ENCODE measurements at places on chromosomes 3 and 15.

GRCh38 chr3:59118928-59119327 lies 69.1 kb upstream of the CFAP20DC start:
- DNase-seq, result no peak

DNA sequence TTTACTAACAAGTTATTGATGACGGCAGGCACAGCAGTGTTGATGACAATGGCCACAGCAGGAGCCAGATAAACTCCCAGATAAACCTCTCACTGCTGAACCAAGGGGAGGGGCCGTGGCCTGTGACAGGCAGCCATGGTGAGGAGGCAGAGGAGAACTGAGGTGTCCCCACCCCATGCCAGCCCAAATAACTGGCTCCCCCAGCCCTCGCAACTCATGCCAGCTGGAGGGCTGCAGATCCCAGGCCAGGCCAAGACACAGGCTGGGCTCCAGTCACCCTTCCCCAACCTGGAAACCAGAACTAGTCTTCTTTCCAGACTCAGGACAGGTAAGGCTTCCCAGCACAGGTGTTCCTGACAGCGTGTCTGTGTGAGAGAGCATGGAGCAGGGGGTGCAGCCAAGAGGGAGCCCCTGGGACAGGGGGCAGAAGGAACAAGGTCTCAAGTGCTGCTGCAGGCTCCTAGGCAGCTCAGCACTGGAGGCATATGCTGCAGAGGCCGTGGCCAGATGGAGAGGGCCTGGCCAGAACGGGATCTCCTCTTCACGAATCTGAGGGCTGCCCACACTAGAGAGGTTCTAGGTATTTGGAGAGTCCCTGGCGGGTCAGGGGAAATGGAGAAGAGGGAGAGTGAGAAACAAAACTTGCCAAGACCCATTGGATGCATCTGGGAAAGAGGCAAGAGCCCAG lies 15.9 kb downstream of the PLA2G4F start:
- DNase-seq, result no peak

- no peak for DNase-seq
Observed at GRCh38 chr3:130342821-130343661, 2.4 kb upstream of the COL6A5 start.

GRCh38 chr3:114556657-114557213 lies 262.9 kb downstream of the TIGIT start:
- DNase-seq, result no peak

GRCh38 chr15:35115155-35115725 lies 30.1 kb upstream of the NANOGP8 start:
- no peak for DNase-seq

DNA sequence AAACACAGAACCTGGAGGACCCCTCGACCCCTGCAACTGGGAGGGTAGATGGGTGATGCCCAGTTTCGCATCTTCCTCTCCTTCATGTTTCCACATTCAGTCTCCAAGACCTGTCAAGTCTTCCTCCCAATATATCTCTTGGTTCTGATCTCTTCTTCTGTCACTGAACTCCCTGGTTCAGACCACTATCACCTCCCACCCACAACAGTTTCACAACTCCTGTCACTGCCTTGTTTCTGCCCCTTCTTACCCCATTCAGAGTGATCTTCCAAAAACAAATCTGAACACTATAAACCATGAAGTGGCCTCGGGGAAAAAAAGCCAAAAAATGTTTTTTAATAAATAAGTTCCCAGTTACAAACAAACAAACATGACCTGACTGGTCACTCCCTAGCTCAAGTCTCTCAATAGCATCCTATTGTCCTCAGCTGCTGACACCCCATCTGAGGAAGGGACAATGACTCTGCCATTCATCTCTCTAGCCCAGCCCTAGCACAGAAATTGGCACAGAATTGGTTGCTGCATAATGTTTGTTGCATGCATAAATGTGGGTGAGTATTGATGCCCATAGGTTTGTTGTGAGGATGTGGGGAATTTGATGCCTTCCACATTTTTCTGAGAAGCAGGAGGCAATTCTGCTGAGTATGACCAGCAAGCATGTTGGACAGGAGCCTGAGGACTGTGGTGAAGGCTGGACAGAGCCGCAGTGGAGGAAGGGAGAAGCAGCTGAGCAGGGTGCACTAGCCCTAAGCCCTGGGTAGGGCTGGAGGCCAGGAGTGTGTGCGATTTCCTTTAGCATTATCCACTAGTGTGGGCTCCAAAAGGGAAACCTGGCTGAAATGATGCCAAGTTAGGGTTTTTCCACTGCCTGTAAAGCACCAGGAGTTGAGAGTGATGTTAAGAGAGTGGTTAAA lies 12.2 kb upstream of the XYLB start:
- DNase-seq, result no peak

DNA sequence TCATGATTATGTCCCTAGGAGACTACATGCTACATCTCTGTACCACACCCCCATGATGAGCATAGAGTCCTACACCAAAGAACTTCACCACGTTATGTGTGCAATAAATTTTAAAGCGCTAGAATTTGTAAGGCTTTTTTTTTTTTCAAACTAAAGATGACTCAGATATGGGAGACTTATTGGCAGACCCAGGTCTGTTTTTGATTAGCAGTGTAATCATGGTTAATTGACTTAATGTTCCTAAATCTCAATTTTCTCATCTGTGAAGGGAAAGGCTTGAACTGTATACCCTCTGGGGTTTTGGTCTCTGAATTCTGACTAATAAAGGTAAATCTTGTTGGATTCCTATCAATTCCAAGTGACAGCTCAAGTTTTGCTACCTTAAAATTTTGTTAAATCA lies 26.4 kb downstream of the ABI3BP start:
- DNase-seq, result no peak

DNA sequence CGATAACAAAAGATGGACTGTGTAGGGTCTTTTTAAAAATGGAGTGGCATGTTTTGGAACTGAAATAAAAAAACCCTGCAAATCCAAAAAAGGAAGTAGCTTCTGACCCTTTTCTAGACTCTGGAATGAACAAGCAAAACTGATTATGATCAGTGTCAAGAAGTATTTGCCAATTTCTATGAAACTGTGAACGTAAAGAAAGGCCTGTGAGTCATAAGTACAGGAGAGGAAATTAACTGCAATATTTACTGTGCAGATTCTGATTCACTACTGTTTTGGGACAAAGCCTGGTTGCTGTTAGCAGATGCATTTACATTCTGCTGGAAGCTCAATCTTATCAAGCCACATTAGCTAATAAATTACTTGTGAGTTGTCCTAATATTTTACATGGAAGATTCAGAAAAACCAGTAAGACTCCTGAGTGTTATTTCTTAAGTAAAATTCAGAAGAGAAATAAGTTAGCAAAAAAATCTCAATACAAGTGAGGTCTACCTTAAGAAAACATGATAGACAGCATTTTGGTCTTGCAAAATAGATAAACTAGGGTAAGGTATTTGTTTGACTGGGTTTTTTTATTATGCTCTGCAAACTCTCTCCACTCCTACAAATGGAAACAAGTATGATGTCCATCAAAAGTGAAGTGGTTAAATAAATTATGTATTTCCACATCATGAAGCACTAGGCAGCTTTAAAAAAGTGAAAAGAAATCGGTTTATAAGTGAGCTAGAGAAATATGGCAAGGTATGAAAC lies 90.2 kb upstream of the LMOD3 start:
- DNase-seq, result no peak

DNA sequence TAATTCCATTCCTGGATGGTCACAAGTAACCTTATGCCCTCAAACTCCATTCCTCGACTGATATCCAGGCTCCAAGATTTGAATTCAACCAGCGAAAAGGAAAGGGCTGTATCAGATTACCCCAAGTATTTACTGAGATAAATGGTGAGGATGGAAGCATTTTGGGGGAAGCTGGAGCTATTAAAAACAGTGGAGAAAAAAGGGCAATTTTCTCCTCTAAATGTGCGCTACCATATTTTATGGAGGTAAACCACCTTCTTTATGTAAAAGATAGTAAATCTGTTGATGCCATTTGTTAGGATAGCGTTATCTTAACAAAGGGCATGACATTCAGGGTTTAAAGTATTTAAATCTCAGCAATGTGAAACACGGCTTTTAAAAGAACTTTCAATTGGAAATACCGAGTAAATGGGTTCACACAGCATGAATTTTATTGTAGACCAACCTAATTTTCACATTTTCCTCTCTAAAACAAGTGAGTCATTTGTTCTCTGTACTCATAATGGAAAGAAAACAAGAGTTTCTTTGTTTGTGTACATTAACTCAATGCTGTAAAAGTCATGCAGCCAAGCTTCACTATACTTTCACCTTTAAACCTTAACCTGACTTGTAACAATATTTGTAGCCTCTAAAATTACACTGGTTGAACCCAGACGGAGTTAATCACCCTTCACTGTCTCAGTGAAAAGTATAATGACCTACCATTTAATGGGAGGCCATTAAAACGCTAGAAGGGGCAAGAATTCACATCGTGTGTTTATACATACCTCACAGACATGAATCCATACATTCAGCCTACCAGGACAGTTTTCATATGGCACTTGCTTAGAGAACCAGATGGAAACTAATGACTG lies 773.4 kb downstream of the ROBO1 start:
- DNase-seq, result no peak

- no peak for DNase-seq
Observed at GRCh38 chr15:99057020-99057419, 47.9 kb upstream of the SYNM start.

GRCh38 chr15:48928877-48929538 lies 34.7 kb downstream of the SHC4 start:
- DNase-seq, result no peak

GRCh38 chr3:126274735-126275619 lies 82.2 kb downstream of the KLF15 start:
- DNase-seq, result no peak

DNA sequence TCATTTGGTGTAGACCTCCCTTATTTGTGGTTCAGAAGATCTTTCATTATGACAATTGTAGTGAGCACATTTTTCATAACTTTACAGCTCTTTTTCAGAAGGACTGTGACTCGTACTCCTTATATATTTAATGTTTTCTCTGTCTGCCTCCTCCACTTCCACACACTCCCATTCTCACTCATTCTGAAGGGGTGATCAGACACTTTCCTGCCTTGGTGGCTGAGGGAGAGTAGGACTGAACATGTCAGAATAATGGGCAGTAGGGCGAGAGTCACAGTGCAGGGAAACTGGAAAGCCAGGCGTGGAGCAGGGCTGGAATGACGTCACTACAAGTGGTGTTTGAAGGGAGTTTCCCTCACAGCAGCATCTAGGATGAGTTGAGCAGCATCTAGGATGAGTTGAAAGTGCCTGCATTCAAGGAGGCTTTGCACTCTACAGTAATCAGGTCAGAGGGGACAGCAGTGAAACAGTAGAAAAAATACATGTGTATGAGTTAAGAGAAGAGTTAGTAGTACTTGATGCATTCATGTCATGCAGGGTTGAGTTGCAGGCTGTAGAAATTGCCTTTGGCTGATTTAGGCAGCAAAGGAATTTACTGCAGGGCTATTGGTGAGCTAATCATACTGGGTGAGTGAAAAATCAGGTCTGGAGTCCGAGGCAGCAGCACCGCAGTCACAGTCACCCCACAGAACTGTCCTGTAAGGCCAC lies 36.3 kb upstream of the FBXL22 start:
- no peak for DNase-seq

GRCh38 chr3:112119962-112120836 lies 12.8 kb downstream of the GCSAM start:
- DNase-seq, result no peak

DNA sequence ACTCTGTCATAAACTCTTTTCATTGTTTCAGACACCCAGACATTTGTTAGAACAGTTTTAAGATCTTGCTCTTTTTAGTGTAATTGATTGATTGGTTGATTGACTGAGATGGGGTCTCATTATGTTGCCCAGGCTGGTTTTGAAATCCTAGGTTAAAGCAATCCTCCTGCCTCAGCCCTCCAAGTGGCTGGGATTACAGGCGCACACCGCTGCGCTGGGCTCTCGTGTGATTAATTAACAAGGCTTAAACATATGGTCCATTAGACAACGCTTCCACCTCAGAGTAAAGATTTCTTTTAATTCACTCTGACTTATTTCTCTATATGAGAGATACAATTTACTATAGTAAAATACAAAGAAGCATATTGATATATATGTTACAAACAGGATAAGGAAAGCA lies 114.0 kb upstream of the C2CD4B start:
- DNase-seq, result no peak

DNA sequence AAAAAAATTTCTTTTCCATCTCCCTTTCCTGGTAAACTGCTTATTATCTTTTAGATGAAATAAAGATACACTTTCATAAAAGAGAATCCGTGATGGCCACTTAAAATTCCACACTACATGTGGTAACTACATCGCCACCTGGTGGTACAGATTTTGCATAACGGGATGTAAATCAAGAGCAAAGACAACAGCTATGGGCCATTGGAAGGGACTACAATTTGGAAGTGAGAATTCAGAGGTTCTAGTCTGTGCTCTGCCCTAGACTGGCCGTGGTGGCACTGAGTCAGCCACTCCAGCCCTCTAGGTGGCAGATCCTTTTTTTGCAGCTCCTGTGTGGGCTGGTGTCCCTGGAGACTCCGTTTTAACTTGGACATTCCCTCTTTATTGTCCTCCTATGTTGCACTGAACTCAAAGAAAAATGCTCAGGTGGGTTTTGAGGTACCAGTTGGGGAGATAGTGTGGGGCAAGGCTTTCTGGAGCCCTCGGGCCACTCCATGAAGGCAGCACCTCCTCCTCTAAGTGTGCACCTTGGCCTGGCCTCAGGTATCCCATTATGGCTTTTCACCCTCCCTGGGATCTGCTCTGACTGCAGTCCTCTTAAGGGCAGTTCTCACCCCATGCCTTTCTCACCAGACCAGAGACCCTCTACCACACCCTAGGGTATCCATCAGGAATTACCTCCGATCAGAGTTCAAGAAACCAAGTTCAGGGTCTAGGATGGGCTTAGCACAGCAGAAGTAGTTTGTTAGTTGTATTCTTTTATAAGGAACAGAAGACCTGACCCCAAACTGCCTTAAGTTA lies 54.9 kb downstream of the SPSB4 start:
- DNase-seq, result peak; percentile 46
